ENCODE measurements at places on chromosomes 7 and 10.

DNA sequence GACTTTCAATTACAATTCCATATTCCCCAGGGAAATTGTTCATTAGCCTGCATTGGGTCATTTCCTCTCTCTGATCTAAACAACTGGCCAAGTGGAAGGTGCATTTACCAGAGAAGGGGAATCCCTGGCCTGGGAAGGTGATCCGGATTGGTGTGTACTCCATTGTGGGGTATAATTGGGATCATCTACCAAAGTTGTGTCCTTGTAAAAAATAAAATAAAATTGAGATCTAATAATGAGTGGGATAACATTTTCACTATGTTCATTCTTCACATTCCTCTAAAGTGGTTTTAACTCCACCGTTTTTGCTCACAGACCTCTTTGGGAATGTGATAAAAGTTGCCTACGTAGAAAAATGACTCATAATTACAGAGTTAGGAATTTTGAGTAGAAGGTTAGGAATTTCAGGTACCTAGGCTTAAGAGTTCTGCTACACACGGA, 22.8 kb downstream of the ARL5B start:
- DNase-seq: peak; percentile 40

DNA sequence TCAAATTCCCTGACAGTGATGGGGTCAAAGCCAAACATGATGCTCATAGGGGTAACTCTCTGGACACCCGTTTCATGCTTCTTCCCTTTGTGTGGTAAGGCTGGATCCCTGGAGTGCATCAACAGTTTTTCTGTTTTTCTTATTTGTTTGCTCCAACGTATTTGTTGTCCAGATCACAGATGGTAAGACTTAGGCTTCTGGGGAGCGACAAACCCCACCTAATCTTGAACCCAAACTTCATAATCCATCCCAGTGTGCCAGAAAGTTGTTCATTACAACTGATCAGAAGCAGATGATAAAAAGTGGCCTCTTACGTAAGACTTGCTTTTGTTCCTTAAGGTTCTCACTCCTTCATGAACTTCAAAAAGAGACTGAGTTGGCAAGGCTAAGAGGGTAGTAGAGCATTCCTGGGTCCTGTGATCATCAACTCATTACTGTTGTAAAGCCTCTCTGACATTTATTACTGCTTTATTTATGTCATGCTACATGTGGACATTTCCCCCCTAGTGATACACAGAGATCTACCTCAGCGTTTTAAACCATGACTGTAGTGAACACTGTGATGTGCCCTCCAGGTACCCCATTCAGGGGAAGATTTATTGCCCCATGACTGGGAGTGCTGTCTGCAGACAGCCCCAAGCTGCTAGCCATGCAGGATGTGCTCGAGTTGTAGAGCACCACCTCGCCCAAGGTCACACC, 125.6 kb downstream of the CCDC71L start:
- no peak for DNase-seq

GRCh38 chr7:51123322-51124019, 193.1 kb downstream of the COBL start:
- DNase-seq: peak; percentile 32

DNA sequence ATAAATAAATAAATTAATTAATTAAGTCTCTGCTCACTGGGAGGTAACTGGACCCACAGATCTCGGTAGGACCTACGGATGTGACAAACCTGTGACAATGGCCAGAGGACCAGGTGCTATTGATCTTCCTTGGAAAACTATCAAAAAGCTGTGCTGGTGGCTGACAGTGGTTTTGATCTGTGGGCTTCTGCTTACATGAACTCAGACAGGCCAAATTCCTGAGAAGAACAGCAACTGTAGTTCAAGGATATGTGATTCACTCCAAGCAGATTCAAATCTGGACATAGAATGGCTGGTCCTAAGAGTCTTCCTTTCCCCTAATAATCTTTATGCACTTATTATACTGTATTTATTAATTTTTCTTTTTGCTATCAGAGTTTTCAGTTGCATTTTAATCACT, 80.0 kb downstream of the ATXN7L1 start:
- no peak for DNase-seq

DNA sequence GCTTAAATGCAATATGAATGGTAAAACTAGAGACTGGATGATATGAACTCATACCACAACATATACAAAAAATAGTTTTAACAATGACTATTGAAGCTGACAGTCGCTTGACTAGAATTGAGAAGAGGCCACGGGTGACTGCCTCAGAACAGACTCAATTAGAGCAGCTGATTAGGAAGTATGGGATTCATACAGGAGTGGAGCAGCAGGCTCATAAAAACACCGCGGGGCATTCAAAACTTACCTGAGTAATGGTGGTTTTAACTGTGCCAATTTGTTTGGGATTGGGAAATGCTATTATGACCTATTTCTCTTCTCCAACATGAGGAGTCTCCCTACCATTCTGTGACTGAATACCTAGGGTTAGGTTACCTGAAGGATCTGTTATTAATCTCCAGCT, 2.1 kb downstream of the CADPS2 start:
- no peak for DNase-seq

- DNase-seq: peak; percentile 75
Observed at GRCh38 chr7:42338231-42338915, 101.4 kb upstream of the GLI3 start.

GRCh38 chr7:64180989-64181388, 26.0 kb upstream of the ZNF735 start:
- DNase-seq: no peak

DNA sequence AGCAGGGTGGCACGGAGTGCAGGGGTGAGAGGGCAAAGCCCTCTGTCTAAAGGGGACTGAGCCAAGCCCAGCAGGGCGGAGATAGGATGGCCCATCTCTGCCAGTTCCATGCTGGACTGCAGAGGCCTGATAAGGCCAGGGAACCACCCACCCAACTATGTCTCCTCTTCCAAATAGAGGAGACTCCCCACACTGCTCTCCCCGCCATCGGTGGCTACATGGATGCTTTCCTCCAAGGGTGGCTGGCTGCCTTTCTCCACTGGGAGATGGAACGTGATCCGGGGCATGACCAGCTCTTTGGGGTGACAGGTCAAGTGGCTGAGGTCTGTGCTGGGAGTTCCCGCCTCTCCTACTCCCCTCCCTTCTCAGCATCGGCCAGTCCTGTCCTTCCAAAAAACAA, 58.1 kb upstream of the MXI1 start:
- no peak for DNase-seq

DNA sequence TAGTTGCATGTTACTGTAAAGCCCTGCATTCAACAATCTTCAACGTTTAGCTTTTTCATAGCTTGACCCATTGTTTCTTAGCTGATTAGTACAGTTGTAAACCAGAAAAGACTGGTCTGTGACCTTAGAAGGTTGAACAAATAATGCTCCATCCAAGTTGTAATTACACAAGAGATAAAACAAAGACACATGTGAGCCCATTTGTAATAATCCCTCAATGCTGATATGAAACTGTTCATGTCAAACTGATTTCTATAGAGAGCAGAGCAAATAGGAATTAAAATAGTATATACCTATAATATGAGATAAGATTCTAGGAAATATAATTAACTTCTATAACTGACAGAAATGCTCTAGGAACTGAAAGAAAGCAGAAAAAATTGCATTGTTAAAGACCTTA, 94.7 kb upstream of the SLC25A13 start:
- no peak for DNase-seq

DNA sequence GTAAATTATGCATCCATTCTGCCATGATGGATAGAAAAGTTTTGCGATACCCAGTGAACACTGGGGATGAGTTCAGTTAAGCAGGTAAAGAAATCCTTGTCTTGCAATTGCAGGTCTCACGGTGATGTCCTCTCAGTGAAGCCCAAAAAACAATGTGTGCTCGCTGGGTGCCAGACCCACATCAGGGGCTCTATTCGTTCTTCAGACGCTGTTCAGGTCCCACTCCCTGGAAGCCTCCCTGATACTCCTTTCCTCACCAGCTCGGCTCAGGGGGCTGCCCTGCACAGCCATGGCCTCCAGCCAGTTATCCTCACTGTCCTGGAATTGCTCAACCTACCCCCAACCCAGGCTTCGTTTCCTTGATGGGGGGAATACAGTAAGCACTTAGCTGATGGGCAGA, 323.5 kb downstream of the ADARB2 start:
- DNase-seq: no peak

GRCh38 chr10:132332433-132332754, 401 bp downstream of the LRRC27 start:
- DNase-seq: no peak

DNA sequence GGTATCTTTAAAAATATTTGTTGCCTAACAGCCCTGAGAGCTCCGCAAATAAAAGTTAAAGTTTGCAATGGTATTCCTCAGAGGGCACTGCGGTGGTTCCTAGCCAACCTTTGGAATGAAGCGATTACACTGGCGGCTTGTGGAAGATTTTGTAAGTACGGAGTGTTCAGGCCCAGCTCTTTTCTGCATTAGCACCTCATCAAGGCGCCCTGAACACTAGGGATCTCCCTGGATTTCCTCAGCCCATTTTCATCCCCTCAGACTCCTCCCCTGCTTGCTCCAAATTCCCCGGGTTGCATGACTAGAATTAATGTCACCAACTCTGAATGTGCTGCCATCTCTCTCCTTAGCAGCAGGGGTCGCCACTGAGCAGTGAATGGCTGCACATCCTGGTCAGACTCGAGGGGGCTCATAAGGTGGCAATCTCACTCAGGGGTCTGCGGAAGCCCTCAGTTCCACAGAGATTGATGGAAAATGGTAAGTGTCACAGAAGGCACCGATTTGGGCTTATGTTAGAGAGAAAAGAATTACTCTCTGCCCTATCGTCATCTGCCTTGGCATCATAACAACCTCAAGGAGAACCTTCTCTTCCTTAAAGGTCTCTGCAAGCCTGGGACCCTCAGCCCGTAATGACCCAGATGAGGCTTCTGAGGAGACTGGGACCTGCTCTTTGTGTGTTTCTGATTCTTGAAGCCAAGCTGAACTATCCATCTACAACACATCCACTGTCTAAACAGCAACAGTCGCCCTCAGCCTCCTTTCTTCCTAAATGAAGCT, 262.8 kb upstream of the AOAH start:
- peak; percentile 6 for DNase-seq

DNA sequence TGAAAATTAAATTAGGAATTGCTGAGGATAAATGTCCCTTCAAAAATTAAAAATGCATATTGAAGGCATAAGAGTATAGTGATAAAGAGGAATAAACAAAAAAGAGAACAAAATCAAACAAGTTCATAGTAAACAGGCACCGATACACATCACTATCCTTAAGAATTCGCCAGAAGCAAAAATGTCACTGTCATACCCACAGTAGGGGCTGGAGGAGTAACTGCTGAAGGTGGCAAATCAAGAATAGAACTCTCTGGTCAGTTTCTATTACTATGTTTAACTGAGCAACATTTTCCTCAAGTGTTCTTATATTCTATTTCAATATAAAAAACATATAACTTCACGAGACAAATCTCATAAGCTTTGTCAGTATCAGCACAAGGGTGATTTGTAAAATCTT, 84.0 kb downstream of the VPS41 start:
- no peak for DNase-seq

GRCh38 chr10:17238445-17239291, 10.6 kb downstream of the VIM start:
- peak; percentile 66 for DNase-seq

DNA sequence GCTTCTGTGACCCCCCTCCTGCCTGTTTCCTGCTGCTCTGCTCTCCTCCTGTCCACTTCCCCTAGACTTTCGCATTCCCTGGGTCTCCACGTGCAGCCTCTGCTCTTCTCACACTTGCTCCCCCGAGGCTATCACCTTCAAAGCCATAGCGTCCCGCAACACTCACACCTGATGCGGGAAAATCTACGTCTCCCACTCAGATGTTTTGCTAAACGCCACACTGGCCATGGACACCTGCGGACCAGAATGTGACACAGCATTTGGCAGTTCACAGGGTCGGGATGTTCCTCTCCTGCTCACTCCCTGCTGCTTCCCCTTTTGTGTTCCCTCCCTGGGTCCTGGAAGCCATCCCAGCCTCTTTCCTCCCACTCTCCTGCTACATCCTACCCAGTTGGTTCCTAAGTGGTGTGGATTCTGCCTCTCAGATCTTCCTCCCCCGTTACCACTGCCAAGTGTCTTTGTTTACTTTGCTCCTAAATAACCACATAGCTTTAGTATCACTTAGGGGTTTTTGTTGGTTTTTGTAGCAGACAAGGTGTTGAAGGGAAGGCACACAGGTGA, 33.7 kb upstream of the RBM33 start:
- DNase-seq: no peak

GRCh38 chr7:27873981-27874957, 134.3 kb downstream of the TAX1BP1 start:
- DNase-seq: no peak

GRCh38 chr10:13450069-13450468, 78.7 kb downstream of the BEND7 start:
- peak; percentile 9 for DNase-seq

GRCh38 chr7:140726281-140726680, 29.8 kb downstream of the NDUFB2 start:
- DNase-seq: no peak

DNA sequence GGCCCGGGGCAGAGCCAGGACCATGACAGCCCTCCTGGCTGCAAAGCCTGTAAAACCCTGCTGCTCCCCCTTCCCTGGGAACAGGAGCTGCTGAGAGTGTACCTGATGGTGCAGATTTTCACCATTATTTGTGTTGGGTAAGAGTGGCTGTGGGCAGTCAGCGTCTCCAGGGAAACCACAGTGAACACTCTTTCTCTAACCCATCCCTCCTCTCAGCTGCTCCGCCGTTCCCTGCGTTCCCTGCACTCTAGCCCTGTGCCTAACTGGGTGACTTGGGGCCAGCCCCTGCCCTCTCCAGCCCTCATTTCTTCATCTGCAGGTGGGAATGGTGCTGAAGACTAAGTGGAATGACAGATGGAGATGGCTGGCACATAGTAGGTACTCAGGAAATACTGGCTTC, 75.9 kb upstream of the PCBD1 start:
- DNase-seq: no peak

Measured in fibroblast of skin of left biceps (primary cell).